ENCODE measurements at places on chromosomes 5 and 9.

DNA sequence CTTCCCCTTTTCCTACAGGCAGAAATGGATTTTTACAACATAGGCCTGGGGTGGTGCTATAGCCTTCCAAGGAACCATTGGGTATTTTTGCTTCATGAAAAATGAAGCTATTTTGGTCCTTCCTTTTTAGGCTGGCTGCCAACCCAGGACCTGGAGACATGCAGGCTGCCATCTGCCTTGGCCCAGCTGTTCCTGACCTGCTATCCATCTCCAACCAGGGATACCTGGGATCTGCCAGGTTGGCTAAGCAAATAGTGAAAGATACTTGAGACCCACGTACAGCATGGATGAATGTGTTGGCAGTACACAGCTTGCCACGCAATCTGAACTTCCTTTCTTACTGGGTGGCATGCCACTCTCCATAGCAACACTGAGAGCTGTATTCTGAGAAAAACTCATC lies 31.1 kb downstream of the MRPS27 start:
- DNase-seq, result no peak

DNA sequence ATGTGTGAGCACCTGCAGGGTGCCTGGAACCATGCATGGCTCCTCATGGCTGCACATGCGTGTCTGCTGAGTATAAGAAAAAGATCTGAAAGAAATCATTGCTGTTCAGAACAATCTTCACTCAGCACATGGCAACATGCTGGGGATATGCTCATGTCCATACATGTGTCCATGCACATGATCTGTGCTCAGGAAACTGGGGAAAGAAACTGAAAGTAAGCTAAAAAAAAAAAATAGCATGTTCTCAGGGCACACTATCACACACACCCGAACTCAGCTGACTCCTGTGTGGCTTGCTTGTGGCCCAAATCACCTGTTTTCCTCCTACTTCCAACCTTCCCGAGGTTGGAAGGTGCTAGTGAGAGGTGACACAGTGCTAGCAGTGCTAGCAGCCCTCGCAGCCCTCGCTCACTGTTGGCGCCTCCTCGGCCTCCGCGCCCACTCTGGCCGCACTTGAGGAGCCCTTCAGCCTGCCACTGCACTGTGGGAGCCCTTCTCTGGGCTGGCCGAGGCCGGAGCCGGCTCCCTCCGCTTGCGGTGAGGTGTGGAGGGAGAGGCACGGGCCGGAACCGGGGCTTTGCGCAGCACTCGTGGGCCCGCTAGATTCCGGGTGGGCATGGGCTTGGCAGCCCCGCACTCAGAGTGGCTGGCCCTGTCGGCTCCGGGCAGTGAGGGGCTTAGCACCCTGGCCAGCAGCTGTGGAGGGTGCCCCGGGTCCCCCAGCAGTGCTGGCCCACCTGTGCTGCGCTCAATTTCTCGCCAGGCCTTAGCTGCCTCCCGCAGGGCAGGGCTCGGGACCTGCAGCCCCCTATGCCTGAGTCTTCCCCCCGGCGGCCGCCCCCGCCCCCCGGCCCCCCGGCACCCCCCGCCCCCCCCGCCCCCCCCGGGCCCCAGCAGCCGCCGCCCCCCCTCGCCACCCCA lies 76.0 kb downstream of the GADD45G start:
- no peak for DNase-seq

- peak; percentile 63 for DNase-seq
These were observed 3.1 kb upstream of the FCHSD1 start for GRCh38 chr5:141654298-141654697.

- no peak for DNase-seq
These were observed 114.9 kb upstream of the ATP10B start for GRCh38 chr5:160966921-160967320.
